ENCODE measurements at places on chromosomes 2 and 18.

- peak; percentile 29 for DNase-seq
These were observed 211.3 kb upstream of the APCDD1 start for GRCh38 chr18:10242936-10243680.

DNA sequence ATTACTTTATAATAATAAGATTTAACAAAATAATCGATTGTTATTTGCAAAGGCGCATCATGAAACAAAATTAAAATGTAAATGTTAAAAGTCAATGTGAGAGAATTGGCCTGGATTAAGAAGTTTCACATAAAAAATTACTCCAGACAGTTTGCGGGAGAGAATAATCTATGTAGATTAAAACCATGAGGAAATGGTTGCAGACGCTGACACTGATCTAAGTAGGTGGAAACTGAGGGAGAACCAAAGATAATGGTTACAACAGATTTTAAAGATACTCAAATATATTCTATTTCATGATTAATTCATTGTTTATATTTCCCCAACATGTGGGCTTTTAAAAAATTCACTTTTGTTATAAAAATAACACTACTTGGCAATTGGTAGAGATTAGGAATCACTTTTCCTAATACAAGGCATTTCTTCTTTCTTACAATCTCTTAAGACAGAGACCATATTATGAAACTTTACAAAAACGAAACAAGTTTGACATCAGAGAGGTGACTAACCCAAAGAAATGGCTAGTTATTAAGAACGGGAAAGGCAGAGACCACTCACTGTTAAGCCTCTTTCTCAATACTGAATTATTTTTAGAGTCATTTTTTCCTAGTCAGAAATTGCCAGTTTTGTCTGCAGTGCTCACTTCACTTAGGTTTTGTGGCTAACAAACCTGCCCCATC is 1.6 kb downstream of the KANSL1L start:
- peak; percentile 2 for DNase-seq

DNA sequence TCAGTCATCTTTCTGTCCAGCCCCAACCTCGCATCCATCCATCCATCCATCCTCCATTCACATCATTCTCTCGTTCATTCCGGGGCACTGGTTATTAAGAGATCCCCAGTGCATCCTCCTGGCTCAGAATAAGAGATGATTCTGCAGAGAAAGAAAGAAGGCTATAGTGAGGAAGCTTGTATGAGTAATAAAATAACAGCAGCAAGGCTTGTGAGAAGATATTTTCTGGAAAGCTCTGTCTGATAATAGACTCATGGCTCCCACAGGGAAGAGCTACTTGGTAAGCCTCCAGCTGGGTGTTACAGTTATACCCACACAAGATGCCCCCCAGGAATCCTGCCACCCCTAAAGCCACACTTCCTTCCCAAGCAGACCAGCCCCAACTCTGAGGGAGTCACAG is 143.2 kb downstream of the MTCL1 start:
- no peak for DNase-seq

DNA sequence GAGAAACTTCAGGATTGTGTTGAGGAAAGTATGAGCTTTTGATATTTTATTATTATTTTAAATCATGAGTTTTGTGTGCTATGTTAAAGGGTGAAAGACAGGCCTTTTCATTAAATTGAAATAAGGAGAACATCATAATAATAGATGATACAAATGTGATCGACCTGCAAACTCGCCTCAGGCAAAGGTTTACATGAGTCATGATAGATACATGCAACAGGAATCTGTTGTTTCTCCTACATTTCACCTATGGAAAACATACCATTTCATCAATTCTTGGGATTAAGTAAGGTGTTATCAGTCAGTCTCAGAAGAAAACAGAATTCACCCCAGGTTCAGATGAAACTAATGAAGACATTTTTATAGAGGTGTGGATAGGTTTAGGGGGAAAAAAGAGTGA is 1992.5 kb upstream of the PIK3C3 start:
- no peak for DNase-seq

GRCh38 chr2:213763963-213764362 is 479.7 kb downstream of the SPAG16 start:
- no peak for DNase-seq

DNA sequence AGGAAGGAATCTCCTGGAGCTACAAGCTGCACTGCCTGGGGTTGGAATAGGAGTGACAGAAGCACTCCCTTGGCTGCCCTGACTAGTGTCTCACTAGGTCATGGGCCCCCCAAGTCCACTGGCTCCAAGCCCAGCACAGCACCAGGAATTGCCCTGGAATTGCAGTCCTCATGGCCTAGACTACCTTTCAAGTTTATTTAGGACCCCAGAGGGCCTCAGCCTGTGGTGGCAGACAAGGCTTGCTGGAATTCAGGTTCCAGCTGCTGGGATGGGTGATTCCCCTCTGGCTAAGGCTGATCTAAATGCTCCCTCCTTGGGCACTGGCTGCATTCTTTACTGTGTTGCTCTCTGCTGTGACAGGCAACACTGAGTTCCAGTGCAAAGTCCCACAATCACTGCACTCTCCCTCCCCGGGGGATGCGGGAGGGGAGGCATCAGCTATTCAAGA is 14.0 kb downstream of the STRADB start:
- DNase-seq = peak; percentile 22

DNA sequence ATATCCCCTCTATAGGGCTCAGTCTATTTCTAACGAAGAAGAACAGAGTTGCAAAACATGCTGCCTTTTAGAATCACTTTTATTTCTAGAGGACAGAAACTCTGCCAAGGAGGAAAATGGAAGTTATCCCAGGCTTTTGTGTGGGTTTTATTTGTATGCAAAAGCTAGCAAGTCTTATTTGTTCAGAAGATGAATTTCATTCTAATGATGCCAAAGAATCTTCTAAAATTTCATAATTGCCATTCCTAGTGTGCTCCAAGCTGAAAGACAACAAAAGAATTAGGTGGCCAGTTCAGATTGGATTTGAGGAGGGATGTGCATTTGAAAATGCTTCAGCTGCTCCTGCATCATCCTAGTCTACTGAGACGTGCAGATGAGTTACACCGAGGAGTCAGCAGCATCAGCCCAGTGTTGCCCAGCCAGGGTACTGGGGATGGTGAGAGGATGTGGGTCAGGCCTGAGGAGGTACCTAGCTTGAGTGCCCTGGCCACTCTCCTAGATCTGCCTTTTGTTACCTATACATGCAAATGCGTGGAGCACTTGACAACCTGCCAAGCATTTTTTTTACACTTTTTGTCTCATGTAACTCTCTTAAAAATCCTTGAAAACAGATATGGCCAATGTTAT is 80.1 kb downstream of the KCNS3 start:
- DNase-seq = no peak

GRCh38 chr2:69773206-69773605 is 31.3 kb downstream of the ANXA4 start:
- DNase-seq = no peak

GRCh38 chr18:2526329-2526728 is 45.0 kb downstream of the METTL4 start:
- DNase-seq = peak; percentile 82

DNA sequence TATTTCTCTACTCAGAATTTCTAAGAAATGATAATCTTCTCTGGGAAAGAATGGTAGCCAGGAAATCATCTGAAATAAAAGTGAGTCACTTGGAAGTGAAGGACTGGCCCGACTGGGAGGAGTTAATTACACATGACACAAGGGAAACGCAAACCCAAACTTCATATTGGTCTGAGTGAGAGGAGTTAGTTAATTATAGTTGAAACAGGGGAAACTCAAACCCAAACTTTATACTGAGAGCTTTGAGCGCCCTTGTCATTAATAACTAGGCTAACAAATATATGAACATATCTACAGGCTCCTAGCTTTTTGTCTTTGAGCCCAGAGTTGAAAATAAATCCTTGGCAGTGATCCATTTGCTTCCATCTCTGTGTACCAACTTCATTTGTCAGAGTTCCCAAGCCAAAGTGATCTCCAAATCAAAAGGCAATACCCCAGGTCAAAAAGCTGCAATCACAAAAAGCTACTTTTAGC is 187.8 kb upstream of the COL3A1 start:
- no peak for DNase-seq

DNA sequence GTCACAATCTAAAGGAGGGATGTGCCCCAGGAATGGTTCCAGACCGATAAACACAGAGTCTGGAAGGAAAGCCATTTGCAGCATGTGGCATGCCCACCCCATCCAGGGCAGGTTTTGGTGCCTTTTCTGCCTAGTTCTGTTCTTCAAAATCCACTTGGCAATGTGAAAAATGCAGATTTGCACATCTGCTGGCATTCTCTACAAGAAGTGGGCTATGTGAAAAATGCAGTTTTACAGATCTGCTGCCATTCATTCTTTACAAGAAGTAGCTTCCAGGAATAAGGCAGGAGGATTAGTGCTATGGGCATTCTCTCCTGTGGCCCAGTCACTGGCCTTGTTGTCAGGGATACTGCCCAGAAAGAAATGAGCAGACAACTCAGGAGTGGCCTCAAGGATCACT is 68.1 kb downstream of the C1D start:
- no peak for DNase-seq

GRCh38 chr2:120766470-120767351 is 31.0 kb downstream of the GLI2 start:
- no peak for DNase-seq

DNA sequence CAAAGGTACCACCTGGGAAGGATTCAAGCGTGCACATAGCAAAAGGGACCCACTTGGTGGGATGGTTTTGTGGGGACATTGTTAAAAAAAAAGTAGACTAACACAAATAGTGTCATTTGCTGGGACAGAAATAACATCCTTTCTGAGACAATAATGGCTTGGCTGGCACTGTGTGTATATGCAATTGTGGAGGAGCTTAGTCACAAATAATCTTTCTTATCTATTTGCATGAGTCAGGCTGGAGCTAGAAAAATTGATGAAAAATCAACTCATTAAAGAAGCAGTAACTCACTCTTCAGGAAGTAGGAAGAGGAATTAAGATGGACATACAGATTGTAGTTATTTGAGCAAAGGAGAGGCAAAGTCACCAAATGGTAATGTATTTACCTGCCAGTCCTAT is 29.5 kb upstream of the ITGB6 start:
- no peak for DNase-seq

- peak; percentile 58 for DNase-seq
These were observed at the start of gene DUSP2 for GRCh38 chr2:96145036-96145847. DUSP2 (minus strand) TSS chr2:96145440; CDS start chr2:96145354, 86 bp downstream.

- no peak for DNase-seq
These were observed 76.2 kb downstream of the MAP3K20 start for GRCh38 chr2:173151671-173152401.

DNA sequence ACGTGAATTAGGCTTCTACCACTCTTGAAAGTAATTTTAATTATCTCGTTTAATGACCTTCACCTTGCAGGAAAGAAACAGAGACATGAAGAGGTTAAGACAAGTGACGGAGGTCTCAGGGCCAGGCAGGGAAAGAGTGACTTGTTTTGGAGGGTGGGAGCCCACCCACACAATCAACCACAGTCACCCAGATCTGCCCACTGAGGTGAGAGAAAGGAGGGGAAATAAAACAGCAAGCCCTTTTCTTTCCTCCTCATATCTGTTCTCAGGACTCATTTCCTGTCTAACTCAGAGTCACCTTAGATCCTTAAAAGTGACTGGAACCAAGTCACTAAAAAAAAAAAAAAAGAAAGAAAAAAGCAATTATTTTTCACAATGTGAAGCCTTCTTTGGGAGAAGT is 26.8 kb downstream of the ATP8B1 start:
- no peak for DNase-seq

DNA sequence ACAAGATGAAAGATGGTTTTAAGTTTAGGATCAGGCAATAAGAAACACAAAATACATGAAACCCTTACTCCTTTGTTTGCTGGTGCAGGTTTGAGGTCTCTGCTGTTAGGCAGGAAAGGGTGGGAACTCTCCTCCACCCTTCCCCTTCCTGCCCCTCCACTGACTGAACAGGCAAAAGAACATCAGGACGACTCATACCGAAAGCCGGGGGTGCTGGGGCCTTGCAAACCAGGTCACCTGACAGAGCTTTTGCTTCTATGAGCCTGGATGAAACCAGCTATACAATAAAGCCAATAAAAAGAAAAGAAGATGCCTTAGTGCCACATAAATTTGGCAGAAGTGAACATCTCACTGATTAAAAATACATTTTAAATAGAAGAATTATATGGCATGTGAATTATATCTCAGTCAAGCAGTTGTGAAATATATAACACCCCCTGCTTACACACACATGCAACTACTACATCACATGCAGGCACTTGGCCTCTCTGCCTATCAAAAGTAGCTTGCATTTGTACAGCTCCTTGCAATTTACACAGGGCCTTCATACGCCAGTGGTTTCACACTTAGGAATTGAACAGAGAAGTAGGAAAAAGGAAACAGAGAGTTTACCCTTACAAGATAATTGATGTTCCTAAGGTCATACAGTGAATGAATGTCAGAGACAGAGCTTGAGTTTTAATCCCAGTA is 215.1 kb upstream of the TRIB2 start:
- no peak for DNase-seq

GRCh38 chr2:18096836-18097405 is 218.5 kb downstream of the KCNS3 start:
- no peak for DNase-seq

DNA sequence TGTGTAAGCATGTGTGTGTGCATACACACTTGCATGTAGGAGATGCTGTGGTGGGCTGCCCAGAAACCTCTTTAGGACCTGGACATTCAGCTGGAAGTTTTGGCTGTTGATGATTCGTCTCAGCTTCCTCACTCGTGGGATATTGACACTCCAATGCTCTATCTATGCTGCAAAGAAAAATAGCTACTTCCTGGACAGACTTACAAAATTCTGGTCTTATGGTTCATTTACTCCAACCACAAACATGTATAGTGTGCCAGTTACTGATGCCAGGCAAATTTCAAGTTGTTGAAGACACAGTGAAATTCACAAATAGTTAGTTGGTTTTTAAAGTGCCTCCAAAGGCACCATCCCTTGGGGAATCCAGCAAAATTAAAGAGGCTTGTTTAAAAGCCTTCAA is 882.6 kb downstream of the CPS1 start:
- DNase-seq = no peak

- no peak for DNase-seq
These were observed 47.0 kb upstream of the PPP1CB start for GRCh38 chr2:28704621-28705020.

DNA sequence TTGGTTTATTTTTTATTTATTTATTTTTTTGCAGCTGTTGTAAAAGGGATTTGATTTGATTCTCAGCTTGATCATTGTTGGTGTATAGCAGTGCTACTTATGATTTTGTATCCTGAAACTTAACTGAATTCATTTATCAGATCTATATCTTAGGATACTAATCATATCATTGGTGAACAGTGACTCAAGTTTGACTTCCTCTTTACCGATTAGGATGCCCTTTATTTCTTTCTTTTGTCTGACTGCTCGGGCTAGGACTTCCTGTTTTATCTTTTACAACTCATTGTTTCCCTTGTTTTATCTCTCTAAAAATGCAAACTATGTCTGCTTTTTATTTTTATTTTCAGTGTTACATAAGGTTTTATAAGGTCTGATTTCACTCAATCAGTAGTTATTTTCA is 23.6 kb downstream of the SP100 start:
- DNase-seq = no peak

GRCh38 chr2:239398521-239398921 is 2.3 kb downstream of the HDAC4 start:
- no peak for DNase-seq

- peak; percentile 63 for DNase-seq
These were observed 42.8 kb downstream of the PLEKHA3 start for GRCh38 chr2:178522950-178523595.
